Cerebellar nuclear complex (tissue), 1 donor: ENCODE measurements at places on chromosomes 13 and 19.

- no peak for DNase-seq
Measured at GRCh38 chr13:100917011-100917410, 242.4 kb upstream of the TMTC4 start.

GRCh38 chr13:43307921-43308433 lies 284.6 kb downstream of the DNAJC15 start:
- no peak for DNase-seq

DNA sequence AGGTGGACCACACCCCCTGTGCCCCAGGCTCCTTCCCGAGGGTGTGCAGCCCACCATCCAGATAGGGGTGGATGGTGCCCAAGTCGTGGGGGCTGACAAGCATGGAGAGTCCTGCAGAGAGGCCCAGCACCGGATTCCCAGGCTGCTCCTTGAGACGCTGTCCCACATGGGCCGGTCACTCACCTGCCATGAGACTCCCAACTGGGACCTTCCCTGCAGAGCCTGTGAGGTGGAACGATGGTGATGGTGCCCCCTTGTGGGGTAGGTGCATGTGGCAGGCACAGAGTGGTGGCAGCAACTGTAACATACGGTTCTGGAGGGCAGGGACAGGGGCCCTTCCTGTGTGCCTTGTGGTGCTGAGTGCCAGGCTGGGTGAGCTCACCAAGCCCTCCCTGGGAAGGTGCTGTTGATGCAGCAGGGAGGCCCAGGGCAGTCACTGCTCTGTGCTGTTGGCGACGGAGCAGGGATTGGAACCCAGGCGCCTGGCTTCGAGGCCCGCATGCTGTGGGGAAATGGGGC lies 33.1 kb downstream of the PPP1R37 start:
- no peak for DNase-seq

DNA sequence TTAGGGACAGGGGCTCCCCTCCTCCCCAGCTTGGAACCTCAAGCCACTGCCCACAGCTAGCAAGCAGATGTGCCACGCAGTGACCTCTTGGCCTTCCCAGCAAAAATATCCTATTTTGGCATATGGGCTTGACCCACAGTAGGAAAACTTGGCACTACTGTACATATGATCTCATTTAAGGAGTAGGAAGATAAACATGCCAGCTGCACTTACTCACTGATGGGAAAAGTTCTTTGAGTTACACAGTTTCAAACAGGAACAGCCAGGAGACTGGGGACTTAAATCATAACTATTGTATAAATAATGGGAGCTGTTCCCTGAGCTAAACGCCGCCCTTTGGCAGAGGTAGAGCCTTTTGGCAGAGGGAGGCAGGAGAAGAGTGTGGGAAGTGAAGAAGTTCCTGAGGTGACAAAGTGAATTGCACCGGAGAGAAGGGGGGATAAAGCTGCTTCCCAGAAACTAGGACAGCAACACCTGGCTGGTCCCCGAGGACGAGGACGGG lies 6.1 kb downstream of the SACS start:
- no peak for DNase-seq

- no peak for DNase-seq
Measured at GRCh38 chr13:29922896-29923295, 72.5 kb upstream of the UBL3 start.

DNA sequence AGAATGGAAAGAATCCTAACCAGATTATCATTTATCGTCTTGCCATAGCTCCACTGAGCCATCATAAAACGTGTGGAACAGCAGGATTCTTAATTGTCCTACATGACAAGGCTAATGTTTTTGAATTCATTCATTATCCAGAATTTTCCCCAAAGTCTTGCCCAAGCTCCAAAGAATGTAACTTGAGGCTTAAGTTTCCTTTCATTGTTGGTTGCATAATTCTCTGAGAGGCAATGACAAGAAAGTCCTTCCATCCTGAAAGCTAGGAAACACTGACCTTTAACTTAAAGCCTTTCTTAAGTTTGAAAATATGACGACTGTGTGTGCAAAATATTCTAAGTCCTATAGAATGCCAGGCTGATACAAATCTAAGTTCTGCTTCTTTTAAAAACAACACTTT lies 546.1 kb downstream of the SUCLA2 start:
- no peak for DNase-seq

DNA sequence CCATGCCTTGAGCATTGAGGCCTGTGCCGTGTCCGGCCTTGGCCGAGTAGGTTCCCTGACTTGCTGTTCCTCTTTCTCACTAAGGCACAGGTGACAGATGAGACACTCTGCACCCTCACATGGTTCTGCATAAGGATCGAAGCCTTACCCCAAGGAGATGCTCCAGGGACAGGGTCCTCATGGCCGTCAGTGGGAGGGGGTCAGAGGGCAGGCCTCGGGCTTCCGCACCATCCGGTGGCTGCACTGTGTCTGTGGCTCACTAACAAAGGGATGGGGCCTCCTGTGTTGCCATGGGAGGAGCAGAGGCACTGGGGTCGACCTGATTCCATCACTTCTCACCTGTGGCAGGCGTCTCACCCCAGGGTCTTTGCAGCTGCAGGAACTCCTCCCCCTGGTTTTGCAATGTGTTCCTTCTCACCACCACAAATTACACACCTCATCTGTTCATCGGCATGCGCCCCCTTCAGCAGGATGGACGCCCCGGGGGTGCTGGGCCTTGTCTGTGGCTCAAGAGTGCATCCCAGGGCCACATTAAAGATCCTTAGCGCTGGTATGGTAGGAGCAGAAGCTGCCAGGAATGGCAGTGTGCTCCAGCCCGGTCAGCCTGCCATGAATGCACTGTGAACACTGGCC lies 113.3 kb upstream of the SOX1 start:
- no peak for DNase-seq

GRCh38 chr13:110106726-110107125 lies 200.2 kb downstream of the COL4A1 start:
- no peak for DNase-seq
